ENCODE measurements at places on chromosomes 7 and 10. TPM values are rescaled to one million over a fixed set of nuclear protein-coding genes. Genes with fewer than 3 reads are reported as not detected.

DNA sequence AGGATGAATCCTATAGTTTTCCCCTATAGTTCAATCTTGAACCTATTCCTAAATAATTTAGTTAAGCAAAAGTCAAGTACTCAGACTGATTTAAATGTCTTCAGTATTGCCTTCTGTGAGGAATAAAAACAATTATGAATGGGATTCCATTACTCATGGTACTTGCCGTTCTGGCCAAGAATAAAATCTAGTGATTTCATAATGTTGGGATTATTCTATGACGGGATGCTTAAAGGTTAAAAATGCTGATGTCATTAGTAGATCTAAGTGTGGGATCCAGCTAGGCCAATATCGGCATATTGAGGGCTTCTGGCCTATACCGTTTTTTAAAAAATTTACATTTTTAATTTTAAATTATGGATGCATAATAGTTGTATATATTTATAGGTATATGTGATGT lies 5.3 kb downstream of the BPGM start:
- no peak overlapping the region for H3K4me3 ChIP-seq
- H3K27ac ChIP-seq, result no peak overlapping the region
- no peak for DNase-seq
- no peaks in the 10 kb centered on the region for H3K36me3 ChIP-seq

DNA sequence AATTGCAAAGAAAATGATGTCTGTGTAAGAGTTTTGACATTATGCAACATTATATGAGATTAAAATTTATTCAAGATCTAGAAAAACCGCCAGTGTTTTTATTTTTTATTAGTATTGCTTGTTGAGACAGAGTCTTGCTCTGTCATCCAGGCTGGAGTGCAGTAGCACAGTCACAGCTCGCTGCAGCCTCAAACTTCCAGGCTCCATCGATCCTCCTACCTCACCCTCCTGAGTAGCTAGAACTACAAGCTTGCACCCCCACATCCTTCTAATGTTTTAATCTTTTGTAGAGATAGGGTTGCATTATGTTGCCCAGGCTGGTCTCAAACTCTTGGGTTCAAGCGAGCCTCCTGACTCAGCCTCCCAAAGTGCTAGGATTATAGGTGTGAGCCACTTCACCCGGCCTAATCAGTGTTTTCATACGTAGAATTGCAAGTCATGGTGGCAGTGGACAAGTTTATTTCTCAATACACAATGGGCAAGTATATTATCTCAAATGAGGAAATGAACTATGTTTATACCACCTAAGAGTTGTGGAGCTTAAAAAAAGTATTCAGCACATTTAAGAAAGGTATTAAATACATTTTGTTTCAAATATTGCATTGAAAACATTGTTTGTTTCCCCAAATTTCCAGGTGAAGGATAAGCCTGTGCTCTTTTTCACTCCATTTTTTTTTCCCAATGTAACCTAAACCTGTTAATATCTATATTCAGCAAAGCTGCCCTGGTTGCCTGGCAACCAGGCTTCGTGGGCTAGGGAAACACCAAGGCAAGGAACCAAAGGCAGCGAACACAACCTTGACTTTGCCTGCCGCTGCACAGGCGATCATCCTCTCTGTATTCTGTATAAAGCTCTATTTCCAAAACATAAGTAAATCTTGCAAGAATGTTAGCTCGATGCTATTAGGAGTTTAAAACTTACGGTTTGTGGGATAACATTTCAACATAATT lies 163.9 kb downstream of the CACNB2 start:
- peaks cover 8% of the 10 kb centered on the region for H3K4me1 ChIP-seq
- no peak overlapping the region for H3K27ac ChIP-seq
- no peak for DNase-seq
- H3K4me3 ChIP-seq, result no peak overlapping the region
- no peaks in the 10 kb centered on the region for H3K36me3 ChIP-seq

DNA sequence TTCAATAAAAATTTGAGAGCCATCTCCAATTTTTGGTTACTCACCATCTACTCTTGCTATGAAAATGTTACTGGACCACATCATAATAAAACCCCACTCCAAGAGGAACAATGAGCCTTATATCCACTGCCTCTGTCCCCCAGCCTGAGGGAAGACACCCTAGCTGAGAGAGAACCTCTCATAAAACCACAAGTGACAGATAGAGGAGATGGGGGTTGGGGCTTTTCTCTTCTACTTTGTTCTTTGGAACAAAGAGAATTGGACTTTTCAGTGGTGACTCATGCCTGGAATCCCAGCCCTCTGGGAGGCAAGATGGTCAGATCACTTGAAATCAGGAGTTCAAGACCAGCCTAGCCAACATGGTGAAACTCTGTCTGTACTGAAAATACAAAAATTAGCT lies 27.6 kb upstream of the TAS2R16 start:
- no peaks in the 10 kb centered on the region for H3K36me3 ChIP-seq
- H3K4me3 ChIP-seq, result no peak overlapping the region
- H3K27me3 ChIP-seq, result no peaks in the 10 kb centered on the region
- H3K4me1 ChIP-seq, result no peaks in the 10 kb centered on the region

Gene GDF2
- total RNA-seq, result 0.21 TPM

DNA sequence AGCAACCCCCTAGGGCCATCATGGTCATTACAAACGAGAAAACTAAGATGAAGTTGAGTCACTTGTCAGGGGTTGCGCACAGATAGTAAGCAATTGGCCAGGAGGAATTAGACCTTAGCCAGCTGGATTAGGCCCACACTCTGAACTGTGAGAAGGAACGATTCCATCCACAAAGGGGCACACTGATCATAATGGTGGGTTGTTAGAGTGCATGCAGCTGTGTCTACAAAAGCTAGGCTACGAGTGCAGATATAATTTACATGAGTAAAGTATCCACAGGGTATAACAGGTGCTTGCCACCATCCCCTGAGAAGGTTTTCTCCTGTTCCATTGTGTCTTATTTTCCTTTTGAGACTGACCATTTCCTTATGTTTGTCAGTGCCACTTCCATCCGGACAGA lies 16.6 kb upstream of the FAM170B start:
- no peaks in the 10 kb centered on the region for H3K36me3 ChIP-seq
- H3K27ac ChIP-seq, result no peak overlapping the region
- no peaks in the 10 kb centered on the region for H3K27me3 ChIP-seq
- no peaks in the 10 kb centered on the region for H3K4me1 ChIP-seq

Data from ascending aorta (tissue), 2 donors.